ENCODE measurements at places on chromosomes 16 and 17.

- DNase-seq: no peak
Observed at GRCh38 chr17:67056746-67057490, 12.6 kb downstream of the CACNG1 start.

- DNase-seq: no peak
Observed at GRCh38 chr17:30225112-30225511, 10.4 kb downstream of the SLC6A4 start.

DNA sequence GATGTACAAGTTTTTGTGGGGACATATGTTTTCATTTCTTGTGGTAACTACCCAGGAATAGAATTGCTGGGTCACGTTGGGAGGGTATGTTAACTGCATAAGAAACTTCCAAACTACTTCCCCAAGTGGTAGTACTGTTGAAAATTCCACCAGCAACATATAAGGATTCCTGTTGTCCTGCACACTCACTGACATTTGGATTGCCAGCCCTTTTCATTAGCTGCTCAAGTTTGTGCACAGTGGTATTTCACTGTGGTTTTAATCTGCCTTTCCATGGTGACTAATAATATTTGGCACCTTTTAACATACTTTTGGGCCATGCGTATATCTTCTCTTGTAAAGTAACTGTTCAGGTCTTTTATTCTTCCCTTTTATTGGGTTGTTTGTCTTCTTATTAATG, 103.3 kb downstream of the GNAO1 start:
- DNase-seq: no peak

- no peak for DNase-seq
Observed at GRCh38 chr17:40956401-40957254, 10.1 kb downstream of the KRT39 start.

DNA sequence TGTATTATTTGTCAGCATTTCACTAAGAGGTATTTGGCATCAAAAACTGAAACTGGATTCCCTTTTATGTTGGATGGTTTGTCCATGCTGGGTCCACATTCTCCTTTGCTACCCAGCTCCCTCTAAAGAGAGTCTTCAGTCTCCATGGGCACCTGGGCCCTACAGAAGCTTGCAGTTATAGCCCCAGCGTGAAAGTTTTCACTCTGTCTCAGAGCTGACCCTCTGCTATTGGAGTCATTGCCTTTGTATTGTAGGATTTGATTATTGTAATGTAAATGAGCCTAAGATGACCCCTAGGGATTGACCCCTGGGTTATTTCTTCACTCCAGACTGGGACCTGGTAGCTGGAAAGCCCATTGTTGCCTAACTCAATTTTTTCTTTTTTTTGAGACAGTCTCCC, 1026.5 kb upstream of the EEF2KMT start:
- DNase-seq: no peak

- no peak for DNase-seq
Observed at GRCh38 chr17:19304209-19304608, 58.3 kb downstream of the B9D1 start.

DNA sequence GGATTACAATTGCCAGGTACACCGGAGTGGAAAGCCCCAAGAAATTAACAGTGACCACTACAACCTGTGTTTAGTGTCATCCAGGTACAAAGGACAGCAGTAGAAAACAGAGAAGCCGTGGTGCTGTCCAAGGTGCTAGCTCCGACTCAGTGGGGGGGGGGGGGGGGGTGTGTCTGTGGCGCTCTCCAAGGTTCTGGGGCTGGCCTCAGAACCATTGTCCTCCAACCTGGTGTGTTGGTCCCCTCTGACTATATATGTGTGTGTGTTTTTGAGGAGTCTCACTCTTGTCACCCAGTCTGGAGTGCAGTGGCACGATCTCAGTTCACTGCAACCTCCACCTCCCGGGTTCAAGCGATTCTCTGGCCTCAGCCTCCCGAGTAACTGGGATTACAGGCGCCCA, 5.8 kb upstream of the ZNF23 start:
- DNase-seq: no peak

GRCh38 chr16:29649588-29650494, 13.2 kb upstream of the SPN start:
- no peak for DNase-seq

DNA sequence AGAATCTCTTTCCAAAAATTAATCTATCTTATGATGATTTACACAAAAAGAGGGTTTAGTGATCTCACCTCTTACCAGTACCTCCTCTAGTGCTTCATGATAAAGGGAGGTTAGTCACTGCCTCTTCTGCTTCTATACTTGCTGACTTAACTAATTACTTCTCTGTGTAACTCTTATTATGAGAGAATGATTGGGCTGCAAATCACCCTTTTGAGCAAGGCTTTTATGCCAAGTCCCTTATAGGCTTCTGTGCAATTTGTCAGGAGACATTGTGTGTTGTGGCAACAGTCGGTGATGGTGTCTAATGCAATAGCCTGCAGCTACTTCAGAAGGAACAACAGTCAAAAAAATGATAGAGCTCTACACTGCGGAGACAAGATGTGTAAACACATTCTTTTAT, 1568.1 kb upstream of the GOT2 start:
- DNase-seq: no peak

GRCh38 chr16:63497408-63497807, 1461.2 kb upstream of the CDH8 start:
- no peak for DNase-seq

GRCh38 chr17:62822080-62822904, 14.2 kb upstream of the MARCHF10 start:
- no peak for DNase-seq

- no peak for DNase-seq
Observed at GRCh38 chr17:28272166-28272565, 46.8 kb upstream of the TMEM97 start.

DNA sequence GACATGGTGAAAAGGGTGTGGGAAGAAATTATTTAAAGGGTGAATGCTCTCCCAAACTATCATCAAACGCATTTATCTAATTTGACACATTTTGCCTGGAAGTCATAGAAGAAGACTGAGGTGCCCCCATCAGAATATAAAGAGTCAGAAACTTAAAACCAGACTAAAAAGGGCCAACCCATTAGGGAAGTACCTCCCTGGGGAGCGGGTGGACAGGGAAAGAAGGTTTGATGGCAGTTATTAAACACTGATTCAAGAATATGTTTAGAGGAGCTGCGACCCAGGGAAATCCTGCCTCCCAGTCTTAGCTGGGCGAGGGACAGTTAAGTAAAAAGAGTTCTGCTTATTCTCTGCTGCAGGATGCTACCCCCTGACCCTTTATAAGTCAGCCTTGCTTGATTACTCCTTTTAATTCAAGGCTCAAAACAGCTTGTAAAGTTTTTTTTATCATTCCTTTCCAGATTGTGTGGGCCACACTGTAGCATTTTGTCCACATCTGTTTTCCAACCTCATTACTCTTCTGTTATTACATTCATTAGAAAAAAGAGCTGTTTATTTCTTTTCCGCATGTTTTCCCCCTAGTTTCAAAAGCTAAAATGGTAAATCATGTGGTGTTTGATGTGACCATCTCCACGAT, 138.5 kb upstream of the TBX2 start:
- DNase-seq: no peak

- DNase-seq: no peak
Observed at GRCh38 chr17:50458701-50459676, 9.7 kb downstream of the CHAD start.

- no peak for DNase-seq
Observed at GRCh38 chr16:2806286-2806685, 8.0 kb downstream of the PRSS41 start.

DNA sequence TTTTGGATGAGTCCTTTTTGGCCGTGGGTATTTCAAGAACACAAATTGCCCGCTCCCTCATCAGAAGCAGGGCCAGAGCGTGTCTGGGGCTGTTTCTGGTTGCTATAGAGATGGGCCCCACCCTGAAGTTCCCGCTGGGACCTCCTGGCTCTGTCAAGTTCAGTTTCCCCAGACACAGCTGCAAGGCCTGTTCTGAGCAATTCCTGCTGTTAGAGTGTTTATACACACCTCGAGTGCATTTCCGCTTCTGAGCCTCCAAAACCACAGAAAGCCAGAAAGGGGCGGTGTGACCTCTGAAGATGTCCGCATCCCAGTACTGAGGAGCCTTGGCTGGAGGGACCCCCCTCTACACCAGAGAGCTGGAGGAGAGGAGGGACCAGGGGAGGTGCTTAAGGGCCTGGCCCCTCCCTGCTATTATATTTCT, 9.3 kb upstream of the WBP2 start:
- DNase-seq: no peak

GRCh38 chr16:51701025-51701424, 550.0 kb upstream of the SALL1 start:
- no peak for DNase-seq

DNA sequence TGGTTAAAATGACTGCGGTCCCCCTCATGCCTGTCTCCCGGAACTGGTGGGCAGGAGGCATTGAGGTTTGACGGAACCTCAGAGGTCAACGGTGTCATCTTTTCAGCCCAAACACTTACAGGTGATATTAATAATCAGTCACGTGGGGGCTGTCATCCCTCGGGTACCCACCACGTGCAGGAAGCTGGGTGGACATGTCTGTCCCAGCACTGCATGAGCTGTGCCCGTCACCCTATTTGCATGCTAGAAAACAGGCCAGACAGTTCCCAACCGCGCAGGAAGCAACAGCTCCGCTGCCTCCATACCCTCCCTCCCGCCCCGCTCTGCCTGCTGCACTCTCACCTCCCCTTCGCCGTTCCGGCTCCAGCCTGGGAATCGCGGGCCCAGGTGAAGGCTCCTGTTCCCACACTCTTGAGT, 1.4 kb downstream of the SYNGR3 start:
- DNase-seq: no peak

- no peak for DNase-seq
Observed at GRCh38 chr17:28973425-28973824, 22.1 kb upstream of the PHF12 start.

- DNase-seq: no peak
Observed at GRCh38 chr16:13390093-13390985, 488.9 kb downstream of the SHISA9 start.
